ENCODE measurements at places on chromosomes 2 and 18.

- DNase-seq: no peak
These were observed 50.1 kb downstream of the CCDC74A start for GRCh38 chr2:131577812-131578211.

GRCh38 chr2:69250981-69251380 is 136.0 kb downstream of the GFPT1 start:
- DNase-seq: no peak

- no peak for DNase-seq
These were observed 54.4 kb downstream of the RAB31 start for GRCh38 chr18:9762526-9762925.

- DNase-seq: no peak
These were observed 268.1 kb upstream of the CXCR4 start for GRCh38 chr2:136386046-136386445.

DNA sequence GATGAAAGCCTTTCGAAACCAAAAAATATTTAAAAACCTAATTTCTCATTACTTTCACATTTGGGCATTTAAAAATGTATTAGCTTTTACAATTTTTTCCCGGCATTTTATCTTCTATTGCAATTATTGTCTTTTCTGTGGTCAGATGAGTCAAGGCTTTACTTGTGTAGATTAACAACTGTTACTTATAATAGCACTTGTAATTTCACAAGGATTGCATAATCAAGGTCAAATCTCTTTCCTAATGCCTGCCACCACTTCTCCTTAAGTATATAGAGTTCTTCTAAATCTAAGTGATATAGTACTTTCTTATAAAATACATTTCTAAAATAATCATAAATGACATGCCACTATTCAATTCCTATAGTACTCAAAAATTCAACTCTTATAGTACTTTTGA is 67.2 kb downstream of the SLC8A1 start:
- DNase-seq: no peak

All from activated T-cell treated with anti-CD3 and anti-CD28 coated beads for 48 hours (primary cell).